Activated gamma-delta T cell (primary cell): ENCODE measurements at places on chromosomes 2 and 18.

DNA sequence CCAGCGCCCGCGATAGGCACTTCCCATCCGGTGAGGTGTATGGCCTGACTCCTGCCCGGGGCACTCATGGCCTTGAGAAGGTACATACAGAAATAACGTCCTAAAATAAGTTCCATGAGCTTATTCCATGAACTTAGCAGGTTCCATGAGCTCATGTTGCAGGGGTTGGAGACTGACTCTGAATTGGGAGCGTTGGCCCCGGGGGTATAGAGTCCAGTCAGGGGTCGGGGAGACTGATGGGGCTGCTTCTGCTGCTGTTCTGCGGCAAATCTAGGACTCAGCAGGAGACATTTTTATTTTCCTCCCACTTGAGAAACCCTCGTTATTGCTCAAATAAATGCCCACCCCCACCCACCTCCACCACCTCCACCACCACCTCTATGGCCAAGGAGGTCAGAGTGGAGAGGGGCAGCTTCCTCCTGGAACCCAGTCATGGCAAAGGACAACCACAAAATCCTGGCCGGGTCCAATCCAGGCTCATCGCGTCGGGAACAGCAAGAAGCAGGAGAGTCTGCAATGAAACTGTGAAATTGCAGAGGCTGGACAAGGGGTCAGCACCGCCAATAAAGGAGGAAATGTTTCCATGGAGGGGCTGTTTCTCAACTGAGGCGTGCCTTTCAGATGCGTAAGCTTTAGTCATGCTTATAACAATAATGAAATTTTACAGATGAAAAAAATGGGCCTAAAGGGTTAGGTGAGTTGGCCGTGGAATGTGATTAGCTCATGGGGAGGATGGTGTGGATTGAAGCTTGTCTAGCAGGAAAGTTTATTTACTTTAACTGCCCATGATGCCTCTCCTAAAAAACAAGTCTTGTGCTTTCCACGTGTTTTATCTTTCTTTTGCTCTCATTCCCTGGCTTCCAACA lies 136.6 kb upstream of the ALKAL2 start:
- DNase-seq = no peak

- DNase-seq = no peak
Measured at GRCh38 chr2:238657132-238658053, 190.5 kb upstream of the TWIST2 start.

DNA sequence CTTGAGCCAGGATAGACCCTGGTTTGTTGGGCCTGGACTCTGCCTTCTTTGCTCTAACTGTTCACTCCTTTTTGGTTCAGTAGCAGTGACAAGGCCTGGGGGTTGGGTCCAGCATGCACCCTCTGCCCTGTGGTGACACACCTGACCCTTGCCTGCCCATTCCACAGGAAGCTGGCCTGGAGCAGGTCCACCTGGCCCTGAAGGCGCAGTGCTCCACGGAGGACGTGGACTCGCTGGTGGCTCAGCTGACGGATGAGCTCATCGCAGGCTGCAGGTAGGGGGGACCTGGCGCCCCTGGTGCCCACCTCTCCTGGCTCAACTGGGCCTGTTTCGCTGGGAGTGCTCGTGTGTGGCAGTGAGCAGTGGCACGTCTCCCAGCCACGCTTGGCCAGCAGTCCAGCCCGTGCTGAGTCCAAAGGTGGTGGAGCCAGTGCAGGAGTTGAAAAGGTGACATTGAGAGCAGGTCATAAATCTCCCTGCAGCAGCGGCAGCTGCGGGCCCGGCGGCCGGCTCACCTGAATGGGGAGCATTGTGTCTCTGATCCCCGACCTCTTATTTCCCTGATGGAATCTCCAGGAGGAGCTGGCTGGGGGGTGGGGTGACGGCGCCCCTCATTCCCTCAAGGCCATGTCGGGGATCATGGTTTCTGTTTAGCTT lies 102.6 kb downstream of the DYSF start:
- DNase-seq = no peak

DNA sequence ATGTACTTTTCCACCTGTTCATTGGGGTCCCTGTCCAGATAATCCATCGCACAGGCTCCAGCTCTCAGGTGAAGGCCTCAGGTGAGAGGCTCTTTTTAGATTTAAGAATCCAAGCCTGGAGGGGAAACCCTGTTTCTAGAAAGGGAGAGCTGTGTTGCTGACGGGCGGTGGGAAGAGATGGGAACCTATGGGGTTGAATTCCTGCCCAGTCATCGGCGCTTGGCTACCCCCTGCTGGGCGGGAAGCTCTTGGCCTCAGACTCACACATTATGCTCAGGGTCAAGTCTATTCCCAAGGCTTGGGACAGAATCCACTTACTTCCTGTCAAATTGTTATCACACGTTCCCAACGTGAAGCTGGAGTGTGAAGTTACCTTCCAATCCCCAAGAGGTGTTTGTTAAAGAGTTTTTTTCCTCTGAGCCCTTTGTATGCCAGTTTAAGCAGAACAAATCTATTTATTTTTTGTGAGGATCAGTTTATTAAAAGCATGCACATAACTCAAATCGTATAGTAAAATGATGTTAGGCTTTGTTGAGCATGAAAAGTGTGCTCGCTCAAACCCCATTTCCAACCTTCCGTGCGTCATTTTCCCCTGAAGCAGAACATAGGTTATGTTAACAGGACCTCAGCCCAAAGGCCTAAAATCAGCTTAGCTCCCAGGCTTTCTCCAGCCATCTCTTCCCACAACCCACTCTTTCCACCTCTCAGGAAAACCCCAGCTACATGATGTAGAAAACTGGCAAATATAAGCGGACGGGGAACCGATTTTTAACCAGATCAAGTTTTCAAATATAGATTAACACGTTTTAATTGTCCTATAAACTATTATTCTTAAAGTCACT lies 181.7 kb upstream of the ETAA1 start:
- DNase-seq = no peak

GRCh38 chr2:111940333-111941196 lies 42.2 kb downstream of the MERTK start:
- no peak for DNase-seq
